ENCODE measurements at places on chromosomes 6 and 20.

DNA sequence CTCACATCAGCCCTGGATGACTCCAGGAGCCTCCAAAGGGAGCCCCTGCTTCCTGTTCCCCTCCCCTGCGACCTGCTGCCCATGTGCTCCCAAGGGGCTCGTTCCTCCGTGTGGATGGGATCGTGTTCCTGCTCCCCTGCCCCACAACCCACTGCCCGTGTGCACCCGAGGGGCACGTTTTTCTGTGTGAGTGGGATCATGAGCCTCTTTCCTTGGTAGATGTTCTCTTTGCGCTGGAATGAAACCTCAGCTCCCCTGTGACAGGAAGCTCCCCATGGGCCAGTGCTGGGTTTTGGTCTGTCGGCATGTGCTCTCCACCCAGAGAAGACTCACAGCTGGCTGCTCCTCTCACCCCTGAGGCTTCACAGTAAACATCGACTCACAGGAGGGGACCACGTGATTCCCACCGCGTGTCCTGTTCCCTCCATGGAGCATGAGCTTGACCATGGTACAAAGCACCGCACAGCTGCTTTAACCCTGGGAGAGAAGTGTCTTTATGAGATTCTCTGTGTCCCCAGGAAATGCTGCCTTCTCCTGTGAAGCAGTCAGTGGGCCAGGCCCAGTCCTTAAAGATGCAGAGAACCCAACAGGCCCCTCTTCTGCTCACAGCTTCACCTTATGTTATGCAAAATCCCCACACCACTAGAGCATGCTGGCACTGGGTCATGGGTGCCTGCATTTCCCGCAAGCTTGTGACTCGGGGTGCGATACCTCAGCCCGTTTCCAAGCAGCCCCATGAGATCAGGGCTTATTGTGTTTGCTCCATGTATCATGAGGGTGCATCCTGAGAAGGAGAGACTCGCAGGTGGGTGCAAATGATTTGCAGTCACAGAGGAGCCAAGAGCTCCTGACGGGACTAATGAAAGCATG is 215.1 kb downstream of the ERMARD start:
- DNase-seq = no peak

- peak; percentile 84 for DNase-seq
Measured at GRCh38 chr20:57476084-57476526, 48.8 kb downstream of the CTCFL start.

- DNase-seq = no peak
Measured at GRCh38 chr6:135149376-135149775, 31.7 kb upstream of the MYB start.

- DNase-seq = no peak
Measured at GRCh38 chr6:110661414-110661813, 153.9 kb downstream of the CDK19 start.

GRCh38 chr6:16624636-16625290 is 136.5 kb downstream of the ATXN1 start:
- DNase-seq = no peak

- no peak for DNase-seq
Measured at GRCh38 chr6:101741474-101742171, 348.1 kb downstream of the GRIK2 start.

DNA sequence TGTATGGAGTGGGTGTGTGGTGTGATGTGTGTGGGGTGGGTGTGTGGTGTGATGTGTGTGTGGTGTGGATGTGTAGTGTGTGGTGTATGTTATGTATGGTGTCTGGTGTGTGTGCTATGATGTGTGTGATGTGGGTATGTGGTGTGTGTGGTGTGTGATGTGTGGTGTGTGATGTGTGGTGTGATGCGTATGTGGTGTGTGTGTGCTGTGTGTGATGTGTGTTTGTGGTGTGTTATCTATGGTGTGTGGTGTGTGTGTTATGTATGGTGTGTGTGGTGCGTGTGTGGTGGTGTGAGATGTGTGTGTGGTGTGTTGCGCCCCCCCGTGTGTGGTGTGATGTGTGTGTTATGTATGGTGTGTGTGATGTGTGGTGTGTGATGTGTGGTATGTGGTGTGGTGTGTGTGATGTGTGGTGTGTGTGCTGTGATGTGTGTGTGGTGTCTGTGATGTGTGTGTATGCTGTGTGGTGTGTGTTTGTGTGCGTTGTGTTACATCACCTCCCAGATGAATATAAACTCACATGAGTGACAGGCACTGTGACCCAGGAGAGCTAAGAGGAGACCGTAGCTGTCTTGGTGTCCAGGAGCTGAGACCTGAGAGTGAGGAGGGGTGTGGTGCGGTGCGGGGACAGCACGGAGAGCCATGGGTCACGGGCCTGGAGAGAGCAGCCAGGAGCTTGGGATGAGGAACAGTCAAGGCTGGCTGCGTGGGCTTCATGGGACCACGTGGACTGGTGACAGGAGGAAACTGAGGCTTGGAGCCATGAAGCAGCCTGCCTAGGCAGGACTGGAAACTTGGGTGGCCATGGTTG is 8.8 kb downstream of the DLGAP4 start:
- DNase-seq = peak; percentile 39

- peak; percentile 35 for DNase-seq
Measured at GRCh38 chr20:62482146-62482809, 6.5 kb upstream of the GATA5 start.

DNA sequence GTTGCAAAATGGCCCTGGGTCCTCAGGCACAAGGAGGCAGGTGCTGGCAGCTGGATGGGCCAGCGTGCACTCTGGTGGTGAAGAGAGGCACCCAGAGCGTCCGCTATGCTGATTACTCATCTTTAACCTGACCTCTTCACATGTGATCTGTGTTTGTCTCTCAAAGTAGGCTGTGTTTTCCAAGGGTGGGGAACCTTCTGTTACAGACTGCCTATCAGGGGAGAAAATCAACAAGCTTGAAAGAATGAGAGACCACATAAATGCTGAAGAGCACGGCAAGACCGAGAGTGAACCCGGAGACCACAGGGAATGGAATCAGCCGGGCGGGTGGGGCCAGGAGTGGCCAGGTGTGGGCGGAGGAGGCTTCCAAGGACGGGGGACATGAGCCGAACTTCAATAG is 16.2 kb downstream of the BNIP5 start:
- DNase-seq = no peak

DNA sequence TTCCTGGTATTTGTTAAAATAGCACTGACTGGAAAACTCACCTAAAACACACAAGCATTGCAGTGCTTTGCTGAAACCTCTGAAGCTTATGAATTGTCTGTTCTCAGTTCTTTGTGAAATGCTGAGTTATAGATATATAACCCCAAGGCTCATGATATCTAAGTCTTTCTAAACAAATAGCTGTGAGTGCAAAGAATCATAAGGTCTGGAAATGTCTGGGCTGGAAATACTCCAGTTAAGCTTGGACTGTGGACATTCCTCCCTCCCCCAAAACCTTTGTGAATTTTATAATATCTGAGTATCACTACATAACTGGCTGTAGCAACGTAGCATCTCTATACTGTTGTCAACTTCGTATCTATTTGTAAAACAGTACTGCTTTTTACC is 69.1 kb downstream of the CBLN4 start:
- no peak for DNase-seq

DNA sequence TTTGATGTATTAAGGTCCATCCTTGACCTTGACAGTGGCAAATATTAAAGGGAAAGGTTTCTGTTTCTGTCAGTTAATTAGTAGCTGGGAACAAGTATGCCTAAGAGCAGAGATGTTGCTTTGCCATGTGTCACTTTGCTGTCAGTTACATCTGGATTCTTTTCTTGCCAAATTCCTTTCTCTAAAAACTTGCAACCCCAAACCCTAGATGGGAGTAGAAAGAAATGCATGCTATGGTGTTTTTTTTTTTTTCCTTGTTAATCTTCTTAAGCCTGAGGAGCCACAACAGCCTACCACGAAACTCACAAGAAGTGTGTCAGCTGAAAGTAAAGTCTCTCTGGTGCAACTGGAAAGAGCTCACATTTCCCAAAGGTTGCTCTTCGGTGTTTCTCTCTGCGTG is 18.0 kb upstream of the CLDN20 start:
- DNase-seq = no peak

DNA sequence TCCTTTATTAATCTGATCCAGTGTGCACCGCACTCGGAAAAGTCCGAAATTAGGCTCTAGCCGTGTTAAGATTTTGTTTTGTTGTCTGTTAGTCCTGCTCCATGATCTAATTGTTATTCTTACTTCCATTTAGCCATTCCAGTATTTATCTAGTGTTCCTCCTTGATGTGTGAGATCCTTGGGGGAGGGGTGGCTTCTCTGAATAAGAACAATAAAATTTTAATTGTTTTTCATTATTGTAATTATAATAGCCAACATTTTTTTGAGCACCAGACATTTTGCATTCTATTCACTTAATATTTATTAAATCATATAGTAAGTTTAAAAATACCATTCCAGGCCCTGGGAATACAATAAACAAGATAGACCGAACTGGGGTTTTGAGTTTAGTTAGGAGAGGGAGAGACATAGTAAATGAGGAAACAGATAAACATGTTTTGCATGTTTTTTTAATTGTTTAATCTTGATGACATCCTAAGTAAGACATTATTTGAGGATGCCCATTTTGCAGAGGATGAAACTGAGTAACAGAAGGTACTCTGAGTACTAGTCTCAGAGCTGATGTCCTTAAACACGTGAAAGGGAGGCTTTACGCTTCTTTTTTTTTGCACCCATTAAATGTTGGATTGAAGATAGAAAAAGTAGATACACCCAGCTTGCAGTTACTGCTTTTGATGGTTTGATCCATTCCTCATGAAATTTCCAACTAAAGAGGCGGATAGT is 1.2 kb downstream of the CBFA2T2 start:
- DNase-seq = no peak

- no peak for DNase-seq
Measured at GRCh38 chr6:37543361-37543760, 43.7 kb upstream of the CCDC167 start.

Measured in RPMI8226 (cell line).